ENCODE measurements at places on chromosomes 6 and 20. TPM values are rescaled to one million over a fixed set of nuclear protein-coding genes. Genes with fewer than 3 reads are reported as not detected.

The CD24 gene
- 472 TPM for total RNA-seq

The OPN5 gene
- total RNA-seq = not detected

The TBXT gene
- not detected for total RNA-seq

GRCh38 chr6:130367767-130368166 is 1.9 kb downstream of the TMEM200A start:
- DNase-seq = no peak

- no peak for DNase-seq
Observed at GRCh38 chr6:45696738-45697137, 318.9 kb downstream of the CLIC5 start.

- no peak for DNase-seq
Observed at GRCh38 chr20:47396762-47397476, 40.4 kb upstream of the ZMYND8 start.

- peak; percentile 11 for DNase-seq
Observed at GRCh38 chr20:54340206-54340605, 132.3 kb downstream of the PFDN4 start.

DNA sequence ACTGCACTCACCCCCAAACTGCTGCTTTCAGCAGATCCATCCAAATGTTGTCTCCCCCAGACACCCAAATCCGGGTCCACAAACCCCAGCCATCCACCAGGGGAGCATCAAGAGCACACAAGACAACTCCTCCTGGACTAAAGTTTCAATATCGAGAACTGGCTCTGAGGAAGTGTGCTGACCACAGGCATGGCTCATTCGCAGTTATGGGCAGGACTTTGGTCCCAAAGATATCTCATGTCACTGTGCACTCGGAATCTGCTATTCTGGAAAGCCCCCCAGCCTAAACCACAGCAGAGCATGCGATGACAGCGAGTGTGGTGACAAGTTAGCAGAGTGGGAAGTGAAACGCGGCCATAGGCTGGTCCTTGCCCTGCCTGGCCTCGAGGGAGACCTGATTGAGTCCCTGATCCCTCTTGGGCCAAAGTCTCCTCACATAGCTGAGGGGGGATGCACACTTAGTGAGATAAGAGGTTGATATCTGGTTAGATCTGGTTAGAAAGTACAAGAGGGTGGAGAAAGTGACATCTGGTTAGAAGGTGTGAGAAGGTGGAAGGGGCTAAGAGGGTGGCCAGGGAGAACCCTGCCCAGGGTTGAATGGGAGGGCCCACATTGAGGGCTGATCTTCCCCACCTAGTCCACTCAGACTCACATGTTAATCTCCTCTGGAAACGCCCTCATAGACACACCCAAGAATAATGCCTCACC is 149.7 kb downstream of the MRPL14 start:
- DNase-seq = peak; percentile 23

GRCh38 chr20:46715292-46715756 is 5.9 kb downstream of the SLC2A10 start:
- DNase-seq = peak; percentile 41

DNA sequence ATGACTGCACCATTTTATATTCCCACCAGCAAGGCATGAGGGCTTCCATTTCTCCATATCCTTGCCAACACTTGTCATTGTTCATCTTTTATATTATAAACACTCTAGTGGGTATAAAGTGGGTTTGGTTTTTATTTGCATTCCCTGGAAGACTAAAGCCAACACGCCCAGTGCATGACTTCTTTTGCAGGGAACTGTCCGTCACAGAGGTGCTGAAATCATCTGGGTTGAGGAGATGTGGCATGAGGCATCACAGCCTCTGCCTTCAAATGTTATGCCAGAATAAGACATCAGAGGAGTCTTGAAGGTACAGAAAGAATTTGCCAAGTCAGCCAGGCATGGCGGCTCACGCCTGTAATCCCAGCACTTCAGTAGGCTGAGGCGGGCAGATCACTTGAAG is 29.9 kb upstream of the FAM210B start:
- no peak for DNase-seq
